Colonic mucosa (tissue), 4 donors: ENCODE measurements at places on chromosomes 4 and X. TPM values are rescaled to one million over a fixed set of nuclear protein-coding genes. Genes with fewer than 3 reads are reported as not detected.

DNA sequence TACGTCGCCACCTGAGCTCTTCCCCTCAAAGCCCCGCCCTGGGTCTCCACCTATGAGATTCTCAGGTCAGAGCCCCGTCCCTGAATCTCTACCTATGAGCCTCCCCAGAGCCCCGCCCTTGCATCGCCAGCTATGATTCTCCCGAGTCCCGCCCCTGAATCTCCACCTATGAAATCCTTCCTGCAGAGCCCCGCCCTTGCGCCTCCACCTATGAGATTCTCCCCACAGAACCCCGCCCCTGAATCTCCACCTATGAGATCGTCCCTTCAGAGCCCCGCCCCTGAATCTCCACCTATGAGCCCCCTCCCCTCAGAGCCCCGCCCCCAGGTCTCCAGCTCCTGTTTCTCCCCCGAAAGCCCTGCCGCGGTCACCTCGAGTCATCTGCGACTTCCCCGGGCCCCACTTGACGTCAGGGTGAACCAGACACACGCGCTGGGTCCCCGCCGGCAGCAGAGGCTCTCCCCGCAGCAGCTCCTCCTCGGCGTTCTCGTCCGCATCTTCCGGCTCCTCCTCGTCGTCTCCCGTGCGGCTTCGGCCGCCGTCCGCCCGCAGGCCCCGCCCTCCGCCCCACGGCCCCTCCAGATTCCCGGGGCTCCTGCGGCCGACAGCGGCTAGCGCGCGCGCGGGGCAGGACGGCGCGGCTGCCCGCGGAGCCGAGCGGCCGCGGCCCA, 393 bp downstream of the GTPBP6 start:
- DNase-seq, result peak; percentile 97

DNA sequence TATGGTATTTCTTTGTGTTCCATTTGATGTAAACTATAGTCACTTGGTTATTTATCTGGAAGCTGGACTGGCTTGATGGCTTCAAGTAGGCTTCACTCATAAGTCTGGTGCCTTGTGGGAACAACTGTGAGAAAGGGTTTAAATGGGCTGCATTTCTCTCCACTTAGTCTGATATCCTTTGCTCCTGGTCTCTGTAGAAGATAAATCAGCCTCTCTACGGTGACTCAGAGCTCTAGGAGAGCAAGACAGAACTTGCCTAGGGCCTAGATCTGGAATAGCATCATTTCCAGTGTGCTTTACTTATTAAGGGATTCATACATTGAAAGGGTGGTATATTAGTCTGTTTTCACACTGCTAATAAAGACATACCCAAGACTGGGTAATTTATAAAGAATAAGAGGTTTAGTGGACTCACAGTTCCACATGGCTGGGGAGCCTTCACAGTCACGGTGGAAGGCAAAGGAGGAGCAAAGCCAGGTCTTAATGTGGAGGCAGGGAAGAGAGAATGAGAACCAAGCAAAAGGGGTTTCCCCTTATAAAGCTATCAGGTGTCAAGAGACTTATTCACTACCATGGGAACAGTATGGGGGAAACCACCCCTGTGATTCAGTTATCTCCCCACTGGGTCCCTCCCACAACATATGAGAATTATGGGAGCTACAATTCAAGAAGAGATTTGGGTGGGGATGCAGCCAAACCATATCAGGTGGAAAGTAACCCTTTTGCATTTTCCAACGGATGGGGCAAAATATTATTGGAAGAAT, 1746.4 kb upstream of the PCDH7 start:
- DNase-seq, result no peak

DNA sequence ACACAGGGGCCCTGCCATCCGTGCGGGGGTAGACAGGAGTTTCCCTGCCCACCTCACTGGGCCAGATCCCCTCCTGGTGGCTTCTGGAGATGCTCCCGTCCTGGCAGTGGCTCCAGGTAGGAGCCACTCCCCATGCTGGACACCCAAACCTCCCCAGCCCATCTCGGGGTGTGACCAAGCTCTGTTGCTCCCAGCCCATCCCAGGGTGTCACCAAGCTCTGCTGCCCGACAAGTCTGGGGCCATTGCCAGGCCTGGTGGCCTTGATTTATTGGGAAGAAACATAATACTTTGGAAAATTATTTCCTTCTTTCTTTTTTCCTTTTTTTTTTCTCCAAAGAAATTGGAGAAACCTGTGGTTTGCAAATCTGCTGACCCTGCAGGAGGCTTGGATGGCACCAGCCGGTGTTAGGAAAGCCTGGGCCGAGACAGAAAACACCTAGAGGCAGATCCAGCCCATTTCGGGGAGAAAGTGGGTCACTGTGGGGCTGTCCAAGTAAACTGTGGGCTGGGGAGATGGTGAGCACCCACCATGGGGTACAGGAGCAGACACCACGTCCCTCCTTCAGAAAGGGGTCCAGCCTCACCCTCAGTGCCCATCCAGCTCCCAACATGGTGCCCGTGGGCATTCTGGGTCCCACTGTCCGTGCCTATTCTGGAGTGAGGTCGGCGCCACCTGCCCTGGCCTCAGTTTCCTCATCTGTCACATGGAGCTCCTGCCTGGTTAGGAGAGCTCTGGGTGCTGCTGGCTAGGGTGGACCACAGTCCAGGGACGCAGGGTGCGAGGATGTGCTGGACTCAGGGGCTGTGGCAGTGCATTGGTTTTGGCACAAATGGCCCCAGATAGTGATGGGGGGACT, 59.4 kb upstream of the ADRA2C start:
- no peak for DNase-seq

- peak; percentile 62 for DNase-seq
Measured at GRCh38 chr4:87097075-87097474, 123.3 kb downstream of the KLHL8 start.

- no peak for DNase-seq
Measured at GRCh38 chr4:157459785-157460184, 239.3 kb downstream of the GRIA2 start.

- no peak for DNase-seq
Measured at GRCh38 chr4:123848606-123849005, 452.0 kb downstream of the SPRY1 start.

GRCh38 chr4:138494116-138494515, 252.0 kb upstream of the SLC7A11 start:
- no peak for DNase-seq

DNA sequence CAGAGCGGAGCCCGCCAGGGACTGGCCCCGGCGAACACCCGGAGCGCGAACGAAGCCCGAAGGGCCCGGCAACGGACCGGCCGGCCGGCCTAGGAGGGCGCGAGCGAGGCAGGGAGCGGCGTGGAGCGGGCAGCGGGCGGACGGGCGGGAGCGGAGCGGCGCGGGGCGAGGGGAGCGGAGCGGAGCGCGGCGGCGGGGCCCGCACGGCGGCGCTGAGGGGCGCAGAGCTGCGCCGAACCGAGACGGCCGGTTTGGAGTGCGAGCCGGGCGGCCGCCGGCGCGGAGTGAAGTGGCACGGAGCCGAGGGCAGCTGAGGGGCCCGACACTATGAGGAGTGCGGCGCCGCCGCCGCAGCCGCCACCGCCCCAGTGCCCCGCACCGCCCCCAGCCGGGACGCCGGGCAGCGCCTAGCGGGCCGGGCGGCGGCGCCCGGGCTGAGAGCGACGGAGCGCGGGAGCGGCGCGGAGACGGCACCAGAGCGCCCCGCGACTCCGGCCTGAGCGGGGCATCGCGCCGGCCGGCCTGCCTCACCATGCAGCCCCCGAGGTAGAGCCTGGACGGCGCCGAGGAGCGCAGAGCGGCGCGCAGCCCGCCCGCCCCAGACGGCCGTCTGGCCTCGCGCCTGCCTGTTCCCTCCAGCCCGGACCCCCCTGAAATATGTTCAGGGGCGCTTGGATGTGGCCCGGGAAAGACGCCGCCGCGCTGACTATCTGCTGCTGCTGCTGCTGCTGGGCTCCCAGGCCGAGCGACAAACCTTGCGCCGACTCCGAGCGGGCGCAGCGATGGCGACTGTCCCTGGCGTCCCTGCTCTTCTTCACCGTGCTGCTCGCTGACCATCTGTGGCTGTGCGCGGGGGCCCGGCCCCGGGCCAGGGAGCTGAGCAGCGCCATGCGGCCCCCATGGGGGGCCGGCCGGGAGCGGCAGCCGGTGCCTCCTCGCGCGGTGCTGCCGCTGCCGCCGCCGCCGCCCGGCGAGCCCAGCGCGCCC, 793 bp downstream of the NALF2 start:
- no peak for DNase-seq

DNA sequence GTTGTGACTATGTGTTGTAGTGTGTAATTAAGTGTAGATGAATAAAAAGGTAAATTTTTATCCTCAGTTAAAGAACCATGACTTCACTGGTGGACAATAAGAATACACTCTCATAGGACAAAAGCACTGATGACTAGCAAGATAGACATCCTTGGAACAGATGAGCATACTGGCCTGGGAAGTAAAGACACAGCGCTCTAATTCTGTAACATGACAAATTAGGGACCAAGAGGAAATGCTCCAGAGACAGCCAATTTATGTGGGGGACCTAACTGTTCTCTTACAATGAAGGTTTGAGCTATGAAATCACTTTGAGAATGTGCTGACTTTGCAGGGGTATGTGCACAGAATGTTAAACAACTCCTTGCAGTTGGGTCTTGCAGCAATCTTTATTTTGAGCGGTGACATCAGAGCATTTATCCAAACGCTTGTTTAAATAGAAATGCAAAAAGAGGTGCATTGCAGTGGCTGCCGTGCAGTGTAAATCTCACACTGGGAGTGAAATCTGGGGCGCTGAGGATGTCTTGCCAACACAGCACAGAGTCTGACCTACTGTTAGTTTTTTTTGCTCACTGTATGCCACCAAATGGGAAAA, 109.3 kb downstream of the MAGEC2 start:
- DNase-seq, result no peak

- peak; percentile 63 for DNase-seq
Measured at GRCh38 chr4:15920723-15921591, 17.6 kb downstream of the FGFBP1 start.

DNA sequence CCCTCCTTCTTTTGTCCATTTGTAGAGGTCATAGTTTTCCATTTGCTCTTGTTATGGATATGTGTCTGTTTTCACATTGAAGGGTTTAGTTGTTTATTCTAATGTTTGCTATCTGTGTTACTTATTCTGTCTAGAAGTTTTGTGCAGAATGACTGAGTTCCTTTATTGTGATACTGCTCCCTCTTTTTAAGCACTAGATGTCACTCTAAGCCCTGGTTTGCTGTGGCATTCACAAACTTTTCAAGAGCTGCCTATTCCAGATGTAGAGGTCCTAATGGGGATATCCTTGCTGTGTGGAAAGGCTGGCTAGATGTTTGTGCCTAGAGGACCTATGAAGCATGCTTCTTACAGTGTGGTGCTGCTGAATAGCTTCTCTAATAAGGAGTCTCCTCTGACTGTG, 338.6 kb downstream of the SPIN4 start:
- DNase-seq, result no peak

DNA sequence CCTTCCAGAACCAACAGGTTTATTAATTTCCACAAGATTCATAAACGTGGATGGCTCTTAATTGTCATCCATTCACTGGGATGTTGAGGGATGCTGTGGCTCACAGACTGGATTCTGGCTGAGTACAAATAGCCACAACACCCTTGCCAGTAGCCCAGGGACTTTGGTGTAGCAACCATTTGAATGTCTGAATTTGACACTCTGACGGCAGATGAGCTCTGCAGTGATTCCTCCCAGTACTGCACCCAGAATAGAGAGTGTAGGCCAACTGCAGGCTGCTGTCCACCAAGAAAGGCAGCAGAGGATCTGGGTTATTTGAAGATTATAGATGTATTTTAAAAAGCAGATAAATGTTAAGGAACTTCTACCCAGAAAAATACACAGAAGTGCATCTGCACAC, 15.6 kb upstream of the MAMLD1 start:
- no peak for DNase-seq

GRCh38 chr4:114077610-114078009, 98.2 kb upstream of the ARSJ start:
- DNase-seq, result no peak

DNA sequence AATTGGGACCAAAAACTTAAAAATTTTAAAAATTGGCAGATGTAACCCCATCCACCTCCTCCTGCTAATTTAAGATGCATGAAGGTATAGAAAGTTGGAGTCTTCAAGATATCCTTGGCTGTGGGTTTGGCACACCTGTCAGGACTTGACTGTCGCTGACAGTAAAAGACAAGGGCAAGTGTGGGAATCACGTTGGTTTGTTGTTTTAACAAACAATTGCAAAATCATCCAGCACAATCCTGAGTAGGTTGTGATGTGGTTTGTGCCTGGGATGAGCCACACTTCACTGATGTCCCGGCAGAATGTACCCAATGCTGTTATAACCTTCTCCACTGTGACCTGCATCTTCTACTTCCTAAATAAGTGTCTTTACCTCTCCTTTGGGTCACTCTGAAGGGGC, 24.0 kb downstream of the HOPX start:
- DNase-seq, result no peak

DNA sequence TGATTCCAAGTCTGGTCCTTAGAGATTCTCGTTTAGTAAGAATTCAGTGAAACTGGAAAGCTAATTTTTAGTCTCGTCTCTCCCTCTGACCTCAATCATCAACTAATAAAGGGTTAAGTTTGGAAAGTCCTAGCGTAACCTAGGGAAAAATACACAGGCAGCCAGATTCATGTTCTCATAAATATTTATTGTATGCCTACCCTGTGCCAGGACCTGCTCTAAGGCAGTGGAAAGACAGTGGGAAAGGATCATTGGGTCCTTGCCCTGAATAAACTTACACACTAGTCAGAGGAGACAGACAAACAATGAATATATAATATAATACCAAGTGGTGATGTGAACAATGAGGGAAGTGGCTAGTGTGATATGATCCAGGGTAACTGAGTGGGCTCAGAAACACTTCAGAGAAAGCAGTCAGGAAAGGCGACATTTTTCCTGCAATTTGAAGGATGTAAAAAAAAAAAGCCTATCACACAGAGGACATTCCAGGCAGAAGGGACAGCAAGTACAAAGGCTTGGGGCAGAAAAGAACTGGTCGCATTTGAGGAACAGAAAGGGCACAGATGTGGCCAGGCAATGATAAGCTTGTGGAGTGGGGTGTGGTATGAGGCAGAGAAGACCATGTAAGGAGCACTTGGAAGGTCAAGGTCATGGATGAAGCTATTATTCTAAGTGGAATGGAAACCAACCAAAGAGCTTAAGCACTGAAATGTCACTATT, 128.8 kb downstream of the AMELX start:
- no peak for DNase-seq

GRCh38 chrX:111349101-111349500, 62.9 kb downstream of the DCX start:
- no peak for DNase-seq

SLC34A2 gene
- 3.3 TPM for total RNA-seq

DNA sequence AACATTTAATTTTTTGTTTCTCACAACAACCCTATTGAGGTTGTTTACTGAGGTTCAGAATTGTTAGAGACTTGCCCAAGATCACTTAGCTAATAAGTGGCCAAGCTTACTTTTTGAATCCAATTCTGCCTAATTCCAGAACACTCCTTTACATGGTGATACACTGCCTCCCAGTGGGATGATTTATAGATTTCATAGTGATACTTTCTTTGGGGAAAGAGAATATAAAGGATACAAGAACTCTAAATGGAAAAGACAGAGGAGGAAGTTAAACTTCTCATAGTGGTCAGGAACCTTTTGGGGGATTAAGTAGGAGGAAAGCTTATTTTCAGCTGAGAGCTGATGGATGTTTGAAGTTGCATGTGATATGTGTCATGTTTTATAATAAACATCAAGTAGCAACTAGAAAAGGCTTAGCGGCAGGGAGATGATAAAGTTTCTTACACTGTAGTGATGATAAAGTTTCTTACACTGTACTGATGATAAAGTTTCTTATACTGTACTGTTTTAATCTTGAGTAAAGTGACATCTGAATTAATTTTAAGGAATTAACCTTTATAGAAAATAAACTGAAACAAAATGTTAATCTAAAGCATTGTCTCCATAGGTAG, 15.3 kb downstream of the STAG2 start:
- no peak for DNase-seq

IDS gene
- total RNA-seq, result 23.9 TPM

- peak; percentile 32 for DNase-seq
Measured at GRCh38 chr4:1337376-1337831, 9.6 kb upstream of the UVSSA start.
